ENCODE measurements at places on chromosomes 6 and 20.

- DNase-seq: no peak
Observed at GRCh38 chr6:151082079-151082478, 157.7 kb upstream of the AKAP12 start.

DNA sequence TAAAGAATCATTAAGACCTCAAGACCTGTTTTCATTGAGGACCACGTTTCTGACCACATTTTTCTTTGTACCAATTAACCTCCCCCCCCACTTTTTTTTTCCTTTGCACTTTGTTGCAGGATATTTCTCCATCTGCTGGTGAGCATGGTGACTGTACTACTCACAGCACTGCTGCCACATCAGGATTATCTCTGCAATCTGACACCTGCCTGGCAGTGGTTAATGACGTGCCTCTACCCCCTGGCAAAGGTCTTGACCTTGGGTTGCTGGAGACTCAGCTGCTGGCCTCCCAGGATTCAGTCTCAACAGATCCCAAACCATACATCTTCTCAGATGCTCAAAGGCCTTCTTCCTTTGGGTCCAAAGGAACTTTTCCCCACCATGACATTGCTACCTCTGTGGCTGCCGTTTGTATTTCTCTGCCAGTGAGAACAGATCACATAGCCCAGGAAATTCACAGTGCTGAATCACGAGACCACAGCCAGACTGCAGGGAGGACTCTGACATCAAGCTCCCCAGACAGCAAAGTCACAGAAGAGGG lies 46.6 kb upstream of the EDN3 start:
- no peak for DNase-seq

DNA sequence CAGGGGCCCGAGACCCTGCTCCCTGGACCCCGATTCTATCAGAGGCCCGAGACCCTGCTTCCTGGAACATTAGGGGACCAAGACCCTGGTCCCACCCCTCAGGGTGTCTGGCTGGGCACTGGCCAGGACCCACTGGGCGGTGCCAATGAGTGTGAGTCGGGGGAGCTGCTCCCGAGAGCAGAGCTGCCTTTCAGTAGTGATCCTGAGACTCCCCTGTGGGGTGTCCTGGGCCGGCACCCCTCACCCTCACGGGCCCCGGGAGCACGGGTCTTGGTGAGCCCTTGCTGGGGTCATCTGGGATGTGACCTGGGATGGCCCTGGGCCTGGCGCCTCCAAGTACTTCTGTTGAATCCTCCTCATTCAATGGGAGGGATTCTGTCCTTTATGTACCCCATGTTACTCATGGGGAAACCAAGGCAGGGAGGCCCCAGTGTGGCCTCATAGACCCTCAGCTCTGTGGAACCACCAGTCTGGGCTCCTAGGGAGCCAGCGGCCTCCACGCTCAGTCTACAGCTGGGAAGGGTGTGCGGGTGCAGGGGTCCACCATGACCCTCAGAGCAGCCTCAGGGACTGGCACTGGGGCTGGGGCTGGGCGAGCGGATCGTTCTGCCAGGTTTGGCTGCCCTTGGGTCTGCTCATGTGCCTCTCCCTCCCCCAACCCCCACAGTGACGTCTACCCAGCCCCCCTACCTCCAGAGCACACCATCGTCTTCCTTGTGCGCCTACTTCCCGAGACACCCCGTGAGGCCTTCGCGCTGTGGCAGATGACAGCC lies 25.6 kb downstream of the COL20A1 start:
- DNase-seq: no peak

DNA sequence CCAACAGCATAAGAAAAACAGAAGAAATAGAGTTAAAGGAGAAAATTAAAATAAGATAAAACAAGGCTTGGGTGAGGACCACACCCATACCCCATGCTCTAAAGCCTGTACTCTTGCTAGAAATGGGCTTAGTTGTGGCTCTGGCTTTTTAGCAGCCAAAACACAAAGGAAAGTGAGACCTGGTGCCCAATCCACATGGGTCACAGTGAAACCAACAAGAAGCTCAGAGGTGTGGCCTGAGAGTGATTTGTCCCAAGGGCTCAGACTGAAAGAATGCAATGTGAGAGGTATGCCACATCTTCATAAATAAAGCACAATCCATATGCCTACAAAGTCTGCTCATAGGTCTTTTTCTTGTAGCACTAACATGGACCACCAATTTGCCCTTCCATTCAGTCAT lies 21.1 kb downstream of the HM13 start:
- DNase-seq: no peak

GRCh38 chr6:138685781-138686180 lies 87.8 kb upstream of the CCDC28A start:
- DNase-seq: no peak

DNA sequence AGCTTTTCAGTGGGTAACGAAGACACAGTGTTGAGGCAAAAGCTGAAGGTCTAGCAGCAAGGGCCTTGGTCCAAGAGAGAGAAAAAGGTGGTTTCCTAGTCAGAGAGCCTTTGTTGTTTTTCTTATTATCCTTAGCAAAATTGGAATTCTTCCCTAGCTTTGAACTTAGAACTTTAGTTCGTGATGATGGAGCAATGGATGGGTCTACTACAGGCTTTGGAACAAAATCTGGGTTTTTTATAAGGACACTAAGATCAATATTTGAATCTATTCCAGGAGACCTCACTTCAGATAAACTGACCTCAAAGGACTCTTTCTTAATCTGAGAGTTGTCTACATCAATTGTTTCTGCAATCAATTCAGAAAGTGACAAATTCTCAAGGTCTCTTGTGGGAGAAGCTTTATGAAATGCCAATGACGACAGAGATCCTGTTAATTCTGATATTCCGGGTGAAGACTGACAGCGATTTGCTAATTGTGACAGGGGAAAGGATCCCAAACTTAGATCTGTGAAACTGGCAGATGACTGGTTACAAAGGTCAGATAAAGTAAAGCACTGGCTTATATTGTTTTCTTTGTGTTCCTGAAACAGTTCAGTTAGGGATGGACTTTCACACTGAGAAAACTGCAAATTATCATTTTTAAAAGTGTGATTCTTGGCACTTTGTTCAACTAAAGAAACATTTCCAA lies 17.7 kb downstream of the HBS1L start:
- DNase-seq: no peak

DNA sequence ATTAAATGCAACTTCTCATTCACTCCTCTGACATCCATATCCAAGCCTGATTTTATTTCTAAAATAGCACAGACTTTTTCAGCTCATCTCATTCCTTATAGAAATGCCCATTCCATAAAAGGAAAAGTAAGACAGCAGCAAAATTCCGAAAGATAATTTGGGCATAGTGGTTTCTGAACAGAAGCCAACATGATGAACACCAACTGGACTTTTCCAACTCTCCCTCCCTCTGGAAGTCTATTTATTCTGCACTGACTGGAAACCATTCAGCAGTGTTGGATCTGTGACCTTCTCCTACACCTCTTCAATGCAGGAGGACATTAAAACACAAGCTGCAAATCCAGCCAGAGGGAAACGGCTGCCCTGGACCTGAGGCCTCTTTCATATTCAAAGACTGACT lies 306.2 kb upstream of the NT5E start:
- DNase-seq: no peak

- DNase-seq: no peak
Observed at GRCh38 chr6:156954191-156954590, 177.0 kb downstream of the ARID1B start.

- DNase-seq: no peak
Observed at GRCh38 chr6:107691062-107691751, 132.9 kb downstream of the SCML4 start.

DNA sequence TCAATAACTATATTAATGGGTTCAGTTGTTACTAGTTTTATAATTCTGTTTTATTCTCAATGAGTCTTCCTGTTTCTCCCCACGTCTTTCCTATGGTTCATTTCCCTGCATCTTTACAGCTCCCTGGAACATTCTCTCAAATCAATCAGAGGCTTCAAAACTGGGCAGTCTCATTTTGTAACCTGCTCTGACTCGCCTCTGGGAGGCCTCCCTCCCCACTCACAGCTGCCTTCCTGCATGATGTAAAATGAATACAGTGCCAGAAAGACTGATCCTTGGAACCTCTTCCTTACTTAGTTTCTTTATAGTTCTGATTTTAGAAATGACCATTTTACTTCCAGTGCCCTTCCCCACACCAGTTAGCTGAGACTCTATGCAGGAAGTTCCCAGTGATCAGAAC lies 103.9 kb downstream of the ESR1 start:
- DNase-seq: no peak

DNA sequence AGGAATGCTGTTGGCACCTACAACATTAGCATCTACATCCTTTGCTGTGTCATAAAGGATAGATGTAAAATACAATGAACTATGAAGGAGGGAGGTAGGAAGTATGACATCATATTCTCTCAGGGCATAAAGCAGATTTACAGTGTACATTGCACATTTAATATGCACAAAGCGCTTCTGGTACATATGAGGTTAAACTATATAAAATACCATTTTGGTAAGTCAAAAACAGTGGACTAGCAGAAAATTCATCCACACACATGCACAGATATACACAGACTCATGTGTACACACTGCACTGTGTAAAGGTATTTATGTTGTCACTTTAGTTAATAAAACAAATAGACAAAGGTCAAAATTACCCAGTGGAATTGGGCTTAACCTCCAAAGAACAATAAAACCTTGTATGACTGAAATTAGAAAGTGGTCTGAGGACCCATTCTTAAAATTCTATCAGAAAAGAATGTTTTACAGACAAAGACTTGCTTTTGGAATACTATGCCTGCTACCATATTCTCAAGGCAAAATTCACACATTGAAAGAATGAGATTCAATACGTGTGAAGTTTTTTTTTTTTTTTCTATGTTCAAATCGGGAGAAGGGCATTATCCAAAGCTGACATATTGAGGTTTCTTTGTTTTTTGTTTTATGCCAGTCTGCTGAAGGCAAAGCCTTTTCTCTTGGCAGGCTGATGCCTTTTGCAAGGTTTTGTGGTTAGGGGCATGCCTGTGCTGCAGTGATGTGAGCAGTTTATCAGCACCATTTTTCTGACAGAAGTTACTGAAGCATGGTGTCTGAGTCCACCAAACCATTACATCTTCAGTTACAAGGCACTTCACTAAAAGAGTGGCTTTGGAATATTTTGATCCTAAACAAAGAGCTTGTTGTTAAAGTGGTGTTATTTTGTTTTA lies 199.0 kb downstream of the PLCB1 start:
- no peak for DNase-seq

DNA sequence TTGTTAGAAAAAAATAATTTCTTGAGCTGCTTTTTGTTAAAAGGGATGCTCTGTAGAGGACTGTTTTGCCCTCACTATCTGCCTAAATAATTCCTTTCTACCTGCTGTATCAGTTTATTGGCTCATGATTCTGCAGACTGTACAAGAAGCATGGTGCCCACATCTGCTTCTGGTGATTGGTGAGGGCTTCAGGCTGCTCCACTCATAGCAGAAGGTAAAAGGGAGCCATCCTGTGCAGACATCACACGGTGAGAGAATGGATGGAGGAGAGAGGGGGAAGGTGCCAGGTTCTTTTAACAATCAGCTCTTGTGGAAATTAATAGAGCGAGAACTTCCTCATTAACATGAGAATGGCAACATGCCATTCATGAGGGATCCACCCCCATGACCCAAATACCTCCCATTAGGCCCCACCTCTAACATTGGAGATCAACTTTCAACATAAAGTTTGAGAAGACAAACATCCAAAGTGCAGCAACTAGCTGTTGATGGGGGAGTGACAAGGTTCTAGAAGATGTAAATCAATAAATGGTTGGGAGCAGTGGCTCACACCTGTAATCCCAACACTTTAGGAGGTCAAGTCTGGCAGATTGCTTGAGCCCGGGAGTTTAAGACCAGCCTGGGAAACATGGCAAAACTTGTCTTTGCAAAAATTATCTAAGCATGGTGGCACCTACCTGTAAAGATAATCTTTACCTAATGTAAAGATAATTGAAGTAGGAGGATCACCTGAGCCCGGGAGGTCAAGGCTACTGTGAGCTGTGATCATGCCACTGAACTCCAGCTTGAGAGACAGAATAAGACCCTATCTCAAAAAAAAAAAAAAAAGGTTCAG lies 15.7 kb upstream of the AHCY start:
- no peak for DNase-seq

DNA sequence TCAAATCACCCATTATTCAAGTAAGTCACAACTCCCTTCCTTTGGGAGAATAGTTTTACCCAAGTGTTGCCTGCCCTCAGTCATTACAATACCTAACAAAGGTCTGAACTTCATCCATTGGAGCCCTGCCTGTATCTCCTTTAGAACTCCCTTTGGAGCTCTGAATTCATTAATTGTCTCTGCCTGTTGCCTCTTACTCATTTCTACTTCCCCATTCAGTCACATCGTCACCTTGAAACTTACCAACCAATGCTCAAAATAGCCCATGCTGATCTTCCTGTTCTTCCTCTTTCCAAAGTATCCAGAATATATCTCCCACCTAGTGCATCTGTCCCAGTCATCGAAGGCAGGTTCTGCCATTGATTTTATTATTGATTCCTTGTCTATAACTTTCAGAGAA lies 120.7 kb upstream of the ADGRF1 start:
- DNase-seq: no peak

GRCh38 chr6:63305277-63305676 lies 14.5 kb downstream of the LGSN start:
- DNase-seq: no peak

- peak; percentile 36 for DNase-seq
Observed at GRCh38 chr6:142845624-142846458, 99.1 kb downstream of the HIVEP2 start.

GRCh38 chr6:17059022-17059421 lies 42.8 kb upstream of the STMND1 start:
- no peak for DNase-seq

DNA sequence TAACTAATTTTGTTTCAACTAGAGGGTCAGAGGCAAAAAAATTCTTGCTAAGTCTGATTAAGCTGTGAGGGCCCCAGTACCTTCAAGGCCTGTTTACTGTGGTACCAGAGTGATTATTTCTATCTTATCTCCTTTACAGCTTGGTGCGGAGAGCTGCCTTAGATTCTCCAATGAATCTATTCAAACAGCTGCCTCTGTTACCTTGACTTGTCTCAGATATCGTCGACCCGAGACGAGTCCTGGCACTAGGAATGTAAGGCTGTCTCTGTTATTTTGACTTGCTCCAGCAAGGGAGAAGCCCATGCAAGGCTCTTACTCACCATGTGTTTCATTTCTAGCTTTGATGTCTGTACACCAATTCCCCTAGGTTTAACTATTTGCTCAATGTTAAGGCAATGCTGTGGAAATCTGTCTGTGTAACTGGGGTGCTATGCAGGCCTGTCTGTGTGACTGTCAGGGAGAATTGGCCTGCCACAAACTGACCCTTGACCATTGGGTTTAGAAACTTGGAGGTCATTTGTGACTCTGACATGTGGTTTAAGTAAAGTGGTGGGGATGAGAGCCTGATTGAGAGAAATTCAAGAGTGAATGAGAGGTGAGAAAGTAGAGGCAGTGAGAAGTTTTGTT lies 10.4 kb upstream of the FKBPL start:
- no peak for DNase-seq

- DNase-seq: no peak
Observed at GRCh38 chr20:59662856-59663512, 58.6 kb downstream of the PHACTR3 start.

All from NT2/D1 (cell line).